ENCODE measurements at places on chromosomes 6 and 20.

DNA sequence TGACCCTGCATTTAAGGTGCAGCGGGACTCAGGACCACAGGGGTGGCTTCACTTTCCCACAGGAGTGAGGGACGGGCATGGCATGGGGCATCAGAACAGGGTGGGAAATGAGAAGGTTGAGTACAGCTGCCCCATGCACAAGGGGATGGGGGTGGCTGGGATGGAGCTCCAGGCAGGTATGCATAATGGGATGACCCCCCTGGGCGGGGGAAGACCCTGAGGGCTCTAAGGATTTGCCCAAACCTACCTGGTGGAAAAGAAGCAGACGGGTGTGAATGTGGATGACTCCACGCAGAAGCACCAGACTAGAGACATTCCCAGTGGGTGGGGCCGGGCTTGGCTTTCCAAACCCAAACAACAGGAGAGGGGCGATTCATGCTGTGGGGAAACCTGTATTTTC is 200.3 kb downstream of the SYNDIG1 start:
- no peak for DNase-seq

- DNase-seq: no peak
Measured at GRCh38 chr6:110334423-110335180, 23.5 kb downstream of the METTL24 start.

- DNase-seq: no peak
Measured at GRCh38 chr6:1853761-1854160, 244.0 kb downstream of the FOXC1 start.

- no peak for DNase-seq
Measured at GRCh38 chr20:19122395-19122794, 90.0 kb upstream of the SLC24A3 start.

- peak; percentile 25 for DNase-seq
Measured at GRCh38 chr20:5535125-5535756, 215.0 kb upstream of the SHLD1 start.

DNA sequence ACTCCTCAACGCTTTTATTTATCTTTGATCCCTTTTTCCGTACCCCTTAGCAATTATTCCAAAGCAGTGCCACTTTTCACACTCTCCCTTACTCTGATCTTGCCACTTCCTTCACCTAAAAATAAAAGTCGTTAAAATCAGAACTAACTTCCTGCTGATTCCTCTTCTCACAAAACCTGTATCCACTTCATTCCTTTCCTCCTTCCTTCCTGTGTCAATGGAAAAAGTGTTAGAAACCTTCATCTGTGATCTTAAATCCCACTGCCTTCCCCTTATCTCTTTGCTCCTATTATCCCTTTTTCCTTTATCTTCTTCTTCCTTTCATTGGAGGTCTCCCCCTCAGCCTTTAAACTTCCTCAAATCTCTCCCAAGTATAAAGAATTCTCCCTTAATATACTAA is 49.2 kb downstream of the GOPC start:
- DNase-seq: no peak

DNA sequence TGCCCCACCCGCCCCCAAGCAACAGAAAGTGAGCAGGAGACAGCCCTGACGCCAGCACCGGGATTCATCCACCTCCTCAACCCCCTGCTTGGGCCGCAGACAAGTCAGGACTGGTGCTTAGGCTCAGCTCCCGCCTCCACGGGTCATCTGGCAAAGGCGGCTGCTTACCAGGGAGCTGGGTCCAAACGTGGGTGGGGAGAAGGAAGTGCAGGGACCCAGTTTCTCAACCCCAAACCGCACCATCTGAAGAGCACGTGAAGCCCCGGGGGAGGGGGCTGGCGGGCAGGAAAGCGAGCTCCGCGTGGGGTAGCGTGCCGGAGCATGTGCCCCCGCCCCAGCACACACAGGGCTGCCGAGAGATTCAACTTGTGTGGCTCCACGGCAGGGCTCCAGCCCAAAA is 87.2 kb downstream of the BMP7 start:
- DNase-seq: no peak

DNA sequence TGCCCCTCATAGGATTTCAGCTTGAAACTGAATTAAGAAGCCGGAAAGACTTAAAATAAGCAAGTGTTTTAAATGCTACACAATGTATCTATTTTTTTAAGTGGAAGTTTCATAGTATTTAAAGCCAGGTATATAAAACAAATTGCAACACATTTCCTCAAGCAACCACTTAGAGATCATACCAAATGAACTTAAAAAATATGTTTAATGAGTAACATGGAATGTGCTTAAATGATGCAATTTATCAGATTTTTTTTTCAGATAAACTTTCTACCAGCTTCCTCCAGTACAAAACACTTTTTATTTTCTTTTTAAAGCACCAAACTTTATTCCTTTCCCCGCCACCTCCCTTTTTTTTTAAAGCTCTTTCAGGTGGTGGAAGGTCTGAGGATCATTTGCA is 534.3 kb downstream of the BMP2 start:
- DNase-seq: no peak

DNA sequence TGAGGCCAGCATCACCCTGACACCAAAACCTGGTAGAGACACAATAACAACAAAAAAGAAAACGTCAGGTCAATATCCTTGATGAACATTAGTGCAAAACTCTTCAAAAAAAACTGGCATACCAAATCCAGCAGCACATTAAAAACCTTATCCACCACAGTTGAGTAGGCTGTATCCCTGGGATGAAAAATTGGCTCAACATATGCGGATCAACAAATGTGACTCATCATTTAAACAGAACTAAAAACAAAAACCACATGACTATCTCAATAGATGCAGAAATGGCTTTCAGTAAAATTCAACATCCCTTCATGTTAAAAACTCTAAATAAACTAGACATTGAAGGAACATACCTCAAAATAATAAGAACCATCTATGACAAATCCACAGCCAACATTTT is 59.6 kb upstream of the PHIP start:
- no peak for DNase-seq

- DNase-seq: no peak
Measured at GRCh38 chr6:79604583-79605037, 26.5 kb upstream of the SH3BGRL2 start.

DNA sequence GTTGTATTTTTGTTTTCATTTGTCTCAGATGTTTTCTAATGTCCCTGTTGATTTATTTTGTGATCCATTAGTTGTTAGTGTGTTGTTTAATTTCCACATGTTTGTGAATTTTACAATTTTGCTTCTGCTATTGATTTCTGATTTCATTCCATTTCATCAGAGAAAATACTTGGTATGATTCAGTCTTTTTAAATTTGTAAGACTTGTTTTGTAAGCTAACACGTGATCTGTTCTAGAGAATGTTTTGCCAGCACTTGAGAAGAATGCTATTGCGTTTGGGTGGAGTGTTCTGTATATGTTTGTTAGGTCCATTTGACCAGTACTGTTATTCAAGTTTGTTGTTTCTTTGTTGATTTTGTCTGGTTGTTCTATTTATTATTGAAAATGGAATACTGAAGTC is 53.9 kb downstream of the KIZ start:
- no peak for DNase-seq

DNA sequence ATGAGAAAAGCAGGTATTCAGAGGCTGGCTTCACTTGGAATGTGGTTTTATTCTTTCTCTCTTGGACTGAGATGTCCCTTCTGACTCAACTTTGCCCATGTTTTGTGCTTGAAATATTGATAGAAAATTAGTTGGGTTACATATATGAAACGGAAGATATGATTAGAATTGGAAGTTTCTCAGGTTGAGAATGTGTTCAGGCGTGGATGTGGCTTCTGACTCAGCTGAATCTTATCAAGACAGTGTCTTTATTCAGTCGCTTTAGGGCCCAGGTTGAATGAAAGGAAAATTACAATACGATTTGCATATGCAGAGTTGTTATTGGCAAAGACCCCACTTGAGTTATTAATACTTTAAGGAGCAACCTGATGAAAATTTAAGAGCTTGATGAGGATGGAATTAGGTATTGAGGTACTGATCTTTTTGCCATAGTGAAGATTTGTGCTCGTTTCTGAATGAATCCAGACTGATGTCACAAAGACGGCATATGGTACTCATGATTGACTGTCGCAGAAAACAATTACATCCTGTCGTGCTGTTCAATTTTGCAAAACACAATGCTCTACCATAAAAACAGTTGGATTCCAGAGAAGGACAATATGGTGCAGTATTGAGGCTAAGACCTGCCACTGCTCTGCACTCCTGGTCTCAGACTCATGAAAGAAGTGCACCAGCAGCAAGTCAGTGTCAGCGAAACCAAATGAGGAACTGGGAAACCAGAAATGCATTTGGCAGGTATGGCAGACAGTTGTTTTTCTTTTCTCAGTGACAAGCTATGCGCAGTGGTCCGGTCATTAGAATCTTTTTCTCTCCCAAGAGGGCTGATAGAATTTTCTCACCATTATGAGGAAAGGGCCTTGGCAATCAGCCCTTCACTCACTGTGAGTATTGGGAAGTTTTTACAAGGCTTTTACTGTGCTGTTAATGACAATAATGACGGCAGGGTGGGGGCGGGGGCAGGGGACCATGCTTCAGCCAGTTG is 158.3 kb downstream of the DOK5 start:
- no peak for DNase-seq

DNA sequence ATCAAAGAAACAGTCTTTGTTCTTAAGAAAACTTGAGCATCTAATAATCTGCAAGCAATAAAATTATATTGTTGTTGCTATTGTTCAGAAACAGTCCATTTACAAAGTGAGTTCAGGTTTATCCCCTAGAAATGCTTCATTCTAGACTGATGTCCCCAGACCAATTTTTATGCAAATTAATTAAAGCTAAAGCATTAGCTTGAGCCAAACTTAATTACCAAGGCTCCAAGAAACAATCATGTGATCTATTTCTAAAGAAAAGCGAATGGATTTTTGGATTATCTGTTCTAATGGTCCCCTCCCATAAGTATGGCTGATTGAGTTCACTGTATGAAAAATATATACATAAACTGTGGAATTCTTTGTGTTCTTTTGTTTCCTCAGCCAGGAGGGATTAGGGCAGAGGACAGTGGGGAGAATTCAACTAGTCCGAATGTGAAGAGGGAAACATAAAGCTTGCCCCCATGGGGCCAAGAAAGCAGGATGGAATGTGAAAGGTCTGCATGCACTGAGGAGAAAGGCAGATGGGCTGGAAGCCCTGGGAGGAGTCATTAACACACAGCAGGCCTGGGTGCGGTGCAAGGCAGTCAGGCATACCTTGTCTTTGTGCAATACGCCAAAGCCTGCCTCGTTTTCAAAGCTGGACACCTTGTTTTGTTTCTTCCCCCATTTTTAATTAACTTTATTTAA is 597.1 kb downstream of the KIF16B start:
- DNase-seq: no peak

DNA sequence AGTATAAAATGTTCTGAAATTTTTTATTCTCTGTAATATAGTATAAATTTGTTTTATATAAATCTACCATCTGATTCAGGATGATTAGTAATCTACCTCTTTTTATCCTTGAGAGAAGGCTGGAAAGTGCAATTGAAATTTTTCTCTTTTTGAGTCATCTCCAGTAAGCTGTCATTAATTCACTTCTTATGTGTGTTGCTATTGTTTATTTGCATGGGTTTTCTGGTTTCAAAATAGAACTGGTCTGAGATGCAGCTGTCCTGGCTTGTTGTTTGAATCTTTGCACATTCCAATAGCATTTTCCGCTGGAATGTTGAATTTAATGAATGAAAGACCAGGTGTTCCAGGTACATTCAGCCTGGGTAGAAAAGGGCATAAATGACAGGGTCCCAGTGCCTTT is 24.3 kb upstream of the TAB2 start:
- no peak for DNase-seq

DNA sequence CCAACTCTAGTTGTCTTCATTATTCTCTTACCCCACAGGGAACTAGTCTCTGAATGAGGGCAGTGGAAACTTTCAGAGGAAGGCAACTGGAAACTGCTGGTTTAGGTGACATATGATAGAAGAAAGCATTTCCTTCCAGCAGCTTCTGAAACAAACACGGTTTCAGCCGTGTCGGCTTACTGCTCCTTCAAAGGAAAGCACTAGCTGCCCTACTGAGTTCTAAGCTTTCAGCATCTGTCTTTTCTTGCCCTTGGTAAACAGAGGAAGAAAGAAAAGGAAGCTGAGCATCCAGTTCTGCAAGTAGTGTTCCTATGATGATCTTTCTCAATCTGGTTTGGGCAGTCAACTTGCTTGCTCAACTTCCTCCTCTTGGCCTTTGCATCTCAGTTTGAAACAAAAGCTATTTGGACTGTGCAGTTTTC is 117.5 kb upstream of the CEP85L start:
- DNase-seq: no peak

- DNase-seq: no peak
Measured at GRCh38 chr6:43257367-43258145, 14.3 kb downstream of the TTBK1 start.

- DNase-seq: no peak
Measured at GRCh38 chr20:35000311-35000921, 44.7 kb downstream of the MYH7B start.

DNA sequence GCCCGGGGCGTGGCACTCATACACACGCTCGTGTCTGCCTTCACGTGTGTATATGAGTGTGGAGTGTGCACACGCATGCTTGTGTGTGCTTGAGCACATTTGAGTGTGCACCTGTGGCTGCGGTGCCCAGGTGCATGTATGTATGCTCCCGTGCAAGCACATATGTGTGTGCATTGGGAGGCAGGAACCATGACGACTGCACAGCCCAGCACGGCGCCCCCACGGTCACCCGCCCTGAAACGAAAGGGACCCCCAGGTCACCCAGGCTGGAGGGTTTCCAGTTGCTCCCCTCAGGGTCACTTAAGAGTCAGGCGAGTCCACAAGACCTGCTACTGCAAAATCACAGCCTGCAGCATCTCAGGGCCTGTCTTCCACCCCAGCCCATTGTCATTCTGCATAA is 94.7 kb downstream of the YTHDF1 start:
- peak; percentile 17 for DNase-seq

- DNase-seq: no peak
Measured at GRCh38 chr6:133040803-133041419, 200.2 kb upstream of the EYA4 start.

GRCh38 chr20:60340232-60340631 is 382.0 kb downstream of the CDH26 start:
- DNase-seq: no peak

DNA sequence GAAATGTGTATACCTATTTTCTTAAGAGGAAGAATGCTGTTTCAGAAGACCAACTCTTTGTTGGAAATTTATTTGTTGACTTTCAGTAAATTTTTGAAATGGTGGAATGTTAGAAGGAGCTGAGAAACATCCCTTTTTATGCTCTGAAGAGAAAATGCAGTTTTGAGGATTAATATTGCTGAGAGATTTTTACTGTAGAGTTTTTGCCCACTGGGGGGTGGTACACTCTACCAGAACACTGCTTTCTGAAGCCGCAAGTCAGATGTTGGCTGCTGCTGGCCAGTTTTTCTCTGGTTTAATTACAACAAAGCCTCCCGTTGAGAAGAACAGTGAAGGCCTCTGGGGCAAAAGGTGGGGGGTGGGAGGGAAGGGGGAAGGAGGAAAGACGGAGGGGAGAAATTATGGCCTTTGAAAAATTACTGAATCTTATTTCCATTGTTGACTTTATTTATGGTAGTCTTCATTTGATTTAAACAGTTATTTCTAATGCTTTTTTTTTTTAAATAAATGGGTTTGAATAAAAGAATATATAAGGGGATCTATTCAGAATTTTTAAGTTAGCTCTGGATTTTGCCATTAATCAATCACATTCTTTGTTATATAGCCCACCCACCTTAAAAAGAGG is 3.0 kb downstream of the FLRT3 start:
- DNase-seq: no peak

- no peak for DNase-seq
Measured at GRCh38 chr6:34145161-34146020, 496 bp downstream of the GRM4 start.

GRCh38 chr6:21271428-21272155 is 322.0 kb upstream of the SOX4 start:
- DNase-seq: no peak
